GM06990 (cell line): ENCODE measurements at places on chromosomes 4 and X.

DNA sequence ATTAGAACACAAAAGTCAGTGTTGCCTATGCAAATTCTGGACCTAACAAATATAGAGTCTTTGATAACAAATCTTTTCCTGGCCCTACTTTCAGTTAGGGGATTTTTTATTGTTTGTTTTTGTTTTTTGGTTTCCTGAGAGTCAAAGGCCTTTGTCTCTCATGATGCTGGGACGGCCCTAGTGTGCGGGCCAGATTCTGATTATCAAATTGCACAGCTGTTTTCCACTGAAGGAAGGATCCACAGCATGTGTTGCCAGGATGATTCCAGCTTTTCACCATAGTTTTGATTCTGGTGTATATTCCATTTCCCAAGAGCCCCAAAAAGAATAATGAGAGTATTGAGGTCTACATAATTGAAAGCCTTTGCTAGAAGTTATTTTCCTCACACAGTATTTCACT lies 248.2 kb downstream of the CAMK2D start:
- DNase-seq = no peak

- peak; percentile 4 for DNase-seq
Observed at GRCh38 chr4:159016593-159017024, 86.3 kb upstream of the RAPGEF2 start.

DNA sequence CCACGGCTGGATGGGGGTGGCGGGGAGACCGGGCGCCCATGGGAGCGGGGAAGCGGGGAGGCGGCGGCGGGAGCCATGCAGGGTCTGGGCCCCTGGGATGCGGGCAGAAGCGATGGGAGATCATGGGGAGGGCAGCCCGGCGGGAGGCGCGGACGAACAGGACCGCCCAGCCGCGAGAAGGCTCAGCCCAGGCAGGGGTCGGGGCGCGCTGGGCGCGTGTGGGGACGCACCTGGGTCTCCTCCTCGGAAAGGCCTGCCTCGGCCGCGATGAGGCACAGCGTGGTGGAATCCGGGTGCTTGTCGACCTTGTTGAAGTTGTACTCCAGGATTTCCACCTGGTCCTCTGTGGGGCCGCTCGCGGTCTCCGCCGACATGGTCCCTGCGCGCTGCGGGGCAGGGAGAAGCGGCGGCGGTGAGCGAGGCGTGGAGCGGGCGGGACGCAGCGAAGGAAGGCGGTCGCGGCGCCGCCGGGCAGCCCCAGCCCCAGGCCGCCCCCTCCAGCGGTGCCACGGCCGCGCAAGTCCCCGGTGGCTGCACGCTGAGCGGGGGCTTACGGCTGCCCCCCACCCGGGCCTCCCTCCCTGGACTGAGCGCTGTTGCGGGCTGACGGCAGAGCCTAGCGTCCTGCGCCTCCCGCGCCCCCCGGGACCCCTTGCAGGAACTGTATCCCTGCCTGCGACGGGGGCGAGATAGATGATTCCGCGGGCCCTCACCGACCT lies 25.3 kb downstream of the HOPX start:
- DNase-seq = peak; percentile 11

DNA sequence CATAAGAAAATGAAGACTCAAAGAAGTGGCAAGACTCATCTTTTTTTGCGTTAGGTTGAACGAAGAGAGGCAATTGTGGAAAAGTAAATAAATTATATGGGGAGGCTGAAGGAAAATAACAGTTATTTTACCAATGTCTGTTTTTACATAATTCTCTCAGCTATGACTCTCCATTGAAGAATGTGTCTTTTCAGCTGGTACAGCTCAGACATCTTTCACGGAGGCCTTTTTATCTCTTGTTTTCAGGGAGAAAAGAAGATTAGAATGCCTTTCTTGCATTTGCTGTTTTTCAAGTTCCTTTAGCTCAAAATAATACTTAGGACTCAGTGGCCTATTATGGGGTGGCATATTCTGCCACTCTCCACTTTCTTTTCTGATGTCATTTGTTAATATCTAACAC lies 153.0 kb downstream of the ADAM29 start:
- no peak for DNase-seq

- no peak for DNase-seq
Observed at GRCh38 chrX:121128925-121129877, 81.8 kb downstream of the GLUD2 start.

- DNase-seq = no peak
Observed at GRCh38 chr4:157052429-157053040, 23.4 kb upstream of the GLRB start.

GRCh38 chr4:159776961-159777360 lies 674.1 kb downstream of the RAPGEF2 start:
- DNase-seq = no peak

DNA sequence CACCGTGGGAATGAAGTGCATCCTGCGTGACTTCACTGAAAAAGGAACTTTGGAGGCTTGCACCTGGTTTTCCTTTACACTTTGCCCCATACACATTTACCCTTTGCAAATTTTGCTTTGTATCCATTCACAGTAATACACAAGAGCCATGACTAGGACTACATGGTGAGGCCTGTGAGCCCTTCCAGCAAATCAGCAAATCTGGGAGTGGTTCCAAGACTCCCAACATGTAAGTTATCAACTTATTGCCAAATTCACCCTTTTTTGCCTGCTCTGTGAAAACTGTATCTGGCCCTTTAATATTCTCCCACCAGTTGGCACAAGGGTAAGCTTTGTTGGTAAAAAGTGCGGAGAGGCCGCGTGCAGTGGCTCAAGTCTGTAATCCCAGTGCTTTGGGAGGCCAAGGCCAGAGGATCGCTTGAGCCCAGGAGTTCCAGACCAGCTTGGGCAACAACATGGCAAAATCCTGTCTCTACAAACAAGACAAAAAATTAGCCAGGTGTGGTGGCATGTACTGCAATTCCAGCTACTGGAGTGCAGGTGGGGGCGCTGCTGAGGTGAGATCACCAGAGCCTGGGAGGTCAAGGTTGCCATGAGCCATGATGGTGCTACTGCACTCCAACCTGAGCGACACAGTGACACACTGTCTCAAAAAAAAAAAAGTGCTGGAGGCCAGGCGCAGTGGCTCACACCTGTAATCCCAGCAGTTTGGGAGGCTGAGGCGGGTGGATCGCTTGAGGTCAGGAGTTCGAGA lies 5.0 kb downstream of the PRMT9 start:
- DNase-seq = no peak

DNA sequence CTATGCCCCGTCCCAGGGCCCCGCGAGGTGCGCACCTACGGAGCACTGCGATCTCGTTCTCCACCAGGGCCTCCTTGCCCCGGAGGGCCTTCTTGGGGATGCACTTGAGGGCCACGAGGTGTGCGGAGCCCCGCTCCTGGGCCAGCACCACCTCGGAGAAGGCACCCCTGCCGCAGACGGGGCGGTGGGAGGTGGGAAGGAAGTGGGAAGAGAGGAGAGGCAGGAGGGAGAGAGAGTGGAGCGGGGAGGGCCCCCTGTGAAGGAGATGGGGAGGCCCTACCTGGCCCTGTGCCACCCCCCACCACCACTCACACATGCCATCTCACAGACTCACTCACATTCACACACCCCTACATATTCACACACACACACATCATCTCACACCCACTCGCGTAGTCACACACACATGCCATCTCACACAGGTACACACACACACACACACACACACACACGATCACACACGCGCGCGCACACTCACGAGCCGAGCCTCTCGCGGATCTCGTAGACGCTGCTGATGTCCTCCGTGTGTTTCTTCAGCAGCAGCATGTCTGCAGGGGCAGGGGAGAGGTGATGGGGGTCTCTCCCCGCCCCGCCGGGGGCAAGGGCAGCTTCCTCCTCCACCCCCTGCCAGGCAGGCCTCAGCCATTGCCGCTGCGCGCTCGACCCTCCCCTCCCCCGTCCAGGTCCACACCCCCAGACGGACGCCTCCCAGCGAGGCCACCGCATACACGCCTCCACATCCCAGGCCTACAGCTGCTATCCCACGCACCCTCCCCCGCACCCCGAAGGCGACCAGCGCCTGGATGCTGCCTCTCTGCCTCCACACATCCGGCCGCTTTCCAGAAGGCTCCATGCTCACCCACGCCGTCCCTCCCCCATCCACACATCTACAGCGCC lies 834 bp downstream of the PNCK start:
- DNase-seq = no peak
